CD4-positive, alpha-beta T cell treated with Interleukin-4 for 4 hours (primary cell): ENCODE measurements at places on chromosomes 5 and 9.

DNA sequence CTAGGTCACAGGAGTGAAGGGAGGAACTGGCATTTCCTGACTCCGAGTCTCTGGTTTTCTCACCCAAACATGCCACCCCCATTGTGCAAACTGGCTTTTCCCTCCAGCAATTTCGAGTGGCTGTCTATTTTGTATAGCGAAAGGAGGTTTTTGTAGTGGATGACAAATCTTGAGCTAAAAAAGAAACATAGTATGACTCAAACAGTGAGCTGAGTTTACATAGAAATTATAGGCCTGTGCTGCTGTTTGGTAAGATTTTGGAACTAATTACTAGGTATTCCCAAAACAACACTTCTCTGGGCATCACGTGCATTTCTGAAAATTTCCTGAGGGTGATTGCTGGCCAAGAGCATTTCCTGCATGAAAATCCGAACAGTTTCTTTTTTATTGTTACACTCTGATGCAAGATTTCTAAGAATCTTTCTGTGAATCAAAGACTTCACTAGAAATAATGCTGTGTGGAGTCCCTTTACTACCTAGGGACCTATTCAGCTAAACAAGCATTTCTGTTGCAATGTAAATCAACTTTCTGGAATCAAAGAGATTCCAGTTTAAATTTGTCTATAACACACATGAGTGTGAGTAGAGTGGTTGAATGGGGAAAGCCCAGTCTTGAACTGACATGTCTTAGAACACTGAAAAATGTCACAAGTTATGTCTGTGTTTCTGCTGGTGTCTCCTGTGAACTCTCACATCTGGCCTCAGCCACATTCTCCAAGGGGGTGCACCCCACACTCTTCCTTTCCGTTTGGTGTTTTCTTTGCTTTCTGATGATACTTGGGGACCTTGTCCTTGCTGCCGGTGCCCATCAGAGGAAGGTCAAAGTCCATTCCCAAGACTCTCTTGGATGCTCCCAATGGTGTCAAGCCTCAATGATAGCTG, 33.3 kb upstream of the DAPK1 start:
- no peak for DNase-seq

- no peak for DNase-seq
Measured at GRCh38 chr5:137405393-137405792, 93.7 kb downstream of the SPOCK1 start.

GRCh38 chr5:127961006-127961762, 122.4 kb upstream of the SLC12A2 start:
- DNase-seq = no peak

DNA sequence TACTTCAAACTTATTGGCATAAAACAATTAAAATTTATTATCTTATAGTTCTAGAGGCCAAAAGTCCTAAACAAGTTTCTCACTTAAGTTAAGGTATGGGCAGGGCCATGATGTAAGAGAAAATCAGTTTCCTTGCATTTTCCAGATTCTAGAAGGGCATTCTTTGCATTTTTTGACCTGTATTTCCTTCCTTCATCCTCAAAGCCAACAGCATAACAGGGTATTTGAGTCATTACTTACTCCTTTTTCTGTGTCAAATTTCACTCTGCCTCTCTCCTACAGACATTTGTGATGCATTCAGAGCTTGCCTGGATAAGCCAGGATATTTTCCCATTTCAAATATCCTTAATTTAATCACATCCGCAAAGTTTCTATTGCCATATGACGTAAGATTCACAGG, 1499.0 kb downstream of the EFNA5 start:
- DNase-seq = no peak

DNA sequence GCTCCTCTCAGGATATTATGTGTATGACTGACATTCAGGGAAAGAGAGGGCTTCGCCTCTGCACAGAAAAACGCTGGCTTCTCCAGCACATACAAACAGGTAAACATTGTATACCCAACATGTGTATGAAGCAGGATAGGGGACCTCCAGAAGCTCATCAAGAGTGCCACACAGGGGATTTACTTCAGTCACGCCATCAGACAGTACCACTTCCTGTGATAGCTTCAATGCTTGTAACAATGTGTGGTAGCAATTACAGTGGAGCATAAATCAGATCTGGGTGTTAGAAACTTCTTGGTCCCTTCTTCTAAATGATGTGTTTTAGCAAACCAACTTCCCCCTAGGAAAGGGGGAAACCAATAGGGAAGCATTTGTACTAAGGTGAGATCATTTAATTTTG, 160.8 kb downstream of the TSSK1B start:
- DNase-seq = no peak
